Esophagus squamous epithelium (tissue), 5 donors: ENCODE measurements at places on chromosomes 6 and 20.
A peak's percentile ranks its signal among the peaks of the same experiment; 100 is the strongest.

GRCh38 chr6:109383438-109383940 lies 1.2 kb upstream of the CD164 start:
- no peak for DNase-seq

- DNase-seq = no peak
Observed at GRCh38 chr20:16493486-16493885, 79.8 kb downstream of the KIF16B start.

GRCh38 chr20:33561692-33562601 lies 72.1 kb downstream of the CBFA2T2 start:
- DNase-seq = no peak

- no peak for DNase-seq
Observed at GRCh38 chr20:63746751-63747315, 7.3 kb downstream of the SLC2A4RG start.

DNA sequence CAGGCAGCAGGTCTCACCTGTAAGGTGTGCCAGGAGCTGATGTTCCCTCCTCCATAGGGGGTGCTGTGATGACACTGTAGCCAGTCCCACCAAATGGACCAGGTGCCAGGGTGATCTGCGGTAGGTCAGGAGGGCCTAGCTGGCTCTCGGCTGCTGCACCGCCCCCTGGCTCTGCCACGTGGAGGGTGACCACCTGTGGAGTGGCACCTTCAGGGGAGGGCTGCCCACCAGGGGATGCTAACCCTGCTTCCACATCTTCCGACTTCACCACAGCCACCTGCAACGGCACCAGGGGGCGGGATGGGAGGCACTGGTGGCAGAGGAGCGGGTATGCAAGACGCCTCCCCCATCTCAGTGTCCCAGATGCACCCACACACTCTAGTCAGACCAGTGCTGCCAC lies 18.3 kb downstream of the ZNF335 start:
- DNase-seq = no peak

GRCh38 chr20:25221592-25222460 lies 26.1 kb upstream of the PYGB start:
- no peak for DNase-seq

DNA sequence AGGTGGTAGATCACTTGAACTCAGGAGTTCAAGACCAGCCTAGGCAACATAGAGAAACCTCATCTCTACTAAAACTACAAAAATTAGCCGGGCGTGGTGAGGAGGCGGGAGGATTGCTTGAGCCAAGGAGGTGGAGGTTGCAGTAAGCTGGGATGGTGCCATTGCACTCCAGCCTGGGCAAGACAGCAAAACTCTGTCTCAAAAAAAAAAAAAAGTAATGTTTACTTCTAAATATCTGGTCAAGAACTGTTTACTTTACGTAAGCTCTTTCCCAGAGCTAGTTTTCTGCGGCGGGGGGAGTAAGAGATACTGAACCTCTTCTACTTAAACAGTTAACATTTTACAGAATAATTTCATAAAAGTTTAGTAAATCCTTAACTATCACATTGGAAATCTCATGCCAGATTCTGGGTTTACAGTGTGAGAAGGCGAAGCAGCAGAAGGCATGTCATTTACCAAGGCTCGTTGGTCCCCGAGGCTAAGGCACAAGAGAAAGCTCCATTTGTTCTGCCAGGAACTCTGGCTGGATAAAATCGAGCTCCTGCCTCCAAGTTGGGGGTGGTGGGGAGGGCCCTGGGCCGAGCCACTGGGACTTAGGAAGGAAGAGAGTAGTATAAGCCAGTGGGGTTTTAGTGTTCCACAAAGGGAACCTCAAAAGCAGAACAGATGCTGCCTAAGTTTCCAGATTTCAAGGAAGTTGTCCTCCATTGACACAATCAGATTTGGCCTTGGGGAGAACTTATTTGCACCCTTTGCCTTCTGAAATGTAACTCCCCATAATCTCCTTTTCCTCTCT lies 41.7 kb downstream of the ARFGEF2 start:
- DNase-seq = no peak

GRCh38 chr20:18650224-18650623 lies 62.4 kb downstream of the DTD1 start:
- no peak for DNase-seq

DNA sequence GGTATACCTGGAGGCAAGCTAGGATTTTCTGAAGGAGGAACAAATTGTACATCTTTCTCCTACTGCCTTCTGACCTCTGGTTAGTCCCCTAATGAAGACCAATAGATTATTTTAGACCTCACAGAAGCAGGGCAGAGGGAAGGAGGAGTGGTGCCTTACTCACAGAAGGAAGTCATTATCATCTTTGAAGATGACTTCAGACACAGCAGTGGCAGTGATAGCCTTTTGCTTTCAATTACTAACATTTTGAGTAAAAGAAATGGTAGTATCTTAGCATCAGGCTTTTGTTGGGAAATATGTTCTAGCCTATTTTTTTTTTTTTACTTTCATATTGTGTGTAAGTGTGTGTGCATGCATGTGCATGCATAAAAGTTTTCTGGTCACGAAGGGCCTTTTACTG lies 164.2 kb upstream of the PLN start:
- no peak for DNase-seq

- no peak for DNase-seq
Observed at GRCh38 chr20:2745936-2746635, 53.5 kb downstream of the EBF4 start.

DNA sequence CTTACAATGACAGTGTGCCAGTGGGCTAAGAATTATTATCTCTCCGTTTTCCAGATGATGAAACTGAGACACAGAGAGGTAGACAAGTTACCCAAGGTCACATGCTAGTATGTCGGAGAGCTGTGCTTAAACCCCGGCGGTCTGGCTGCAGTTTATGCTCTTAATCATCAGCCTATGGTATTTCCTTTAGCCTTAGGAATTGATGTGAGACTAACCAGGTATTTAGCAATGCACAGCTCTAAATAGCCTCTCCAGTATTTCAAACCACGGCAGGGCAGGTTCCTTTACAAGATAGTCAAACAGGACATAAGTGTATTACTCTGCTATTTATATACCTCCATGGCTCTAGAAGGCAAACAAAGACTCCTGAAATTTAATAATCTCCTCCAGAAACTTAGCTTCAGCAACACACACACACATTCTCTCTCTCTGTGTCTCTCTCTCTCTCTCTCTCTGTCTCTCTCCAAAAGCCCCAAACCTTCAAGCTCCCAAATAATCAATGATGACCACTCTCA lies 142.0 kb upstream of the ZNF217 start:
- DNase-seq = no peak

DNA sequence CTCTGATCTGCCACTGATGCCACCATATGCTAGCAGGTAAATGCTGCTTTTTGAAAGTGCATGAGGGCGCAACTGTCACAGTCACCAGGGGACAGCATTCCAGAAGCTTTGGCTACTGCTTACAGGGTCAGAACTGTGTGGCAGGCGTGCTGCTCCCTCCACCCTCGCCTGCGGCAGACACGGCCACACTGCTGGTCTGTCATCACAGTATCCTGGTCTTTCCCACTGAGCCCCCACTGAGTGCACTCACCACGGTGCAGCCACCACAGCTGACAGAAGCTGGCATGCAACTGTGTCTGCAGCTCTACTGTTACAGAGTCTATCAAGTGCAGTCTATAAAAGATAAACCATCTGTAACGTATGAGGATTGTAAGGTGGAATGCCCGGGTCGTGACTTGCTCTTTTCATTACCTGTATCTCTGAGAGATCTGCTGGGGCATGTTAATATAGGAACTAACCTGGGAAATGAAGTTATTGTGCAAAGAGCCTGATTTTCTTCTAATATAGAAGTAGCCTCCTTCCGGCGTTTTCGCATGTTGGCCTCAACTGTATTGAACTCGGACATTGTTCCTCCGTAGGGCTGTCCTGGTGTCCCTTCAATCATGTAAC lies 24.5 kb downstream of the GCLC start:
- DNase-seq = no peak

DNA sequence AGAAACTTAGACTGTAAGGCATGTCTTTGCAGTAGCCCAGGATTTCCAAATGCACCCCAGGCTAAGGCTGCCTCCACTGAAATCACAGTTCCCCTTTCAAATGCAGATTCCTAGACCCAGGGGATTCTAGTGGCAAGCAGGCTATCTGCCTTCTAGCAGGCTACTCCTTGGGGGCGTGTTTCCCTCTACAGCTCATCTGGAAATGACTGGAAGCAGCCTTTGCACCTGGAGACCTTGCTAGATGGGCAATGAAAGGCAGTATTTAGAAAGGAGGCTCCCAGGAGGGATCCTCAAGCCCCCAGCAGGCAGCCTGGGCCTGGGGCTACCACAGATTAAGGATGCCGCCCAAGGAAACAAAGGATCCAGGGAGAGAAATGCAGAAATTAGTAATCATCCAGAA lies 26.0 kb upstream of the SYNDIG1 start:
- no peak for DNase-seq

- DNase-seq = peak; percentile 9
Observed at GRCh38 chr6:45445749-45446549, 68.2 kb upstream of the SUPT3H start.

DNA sequence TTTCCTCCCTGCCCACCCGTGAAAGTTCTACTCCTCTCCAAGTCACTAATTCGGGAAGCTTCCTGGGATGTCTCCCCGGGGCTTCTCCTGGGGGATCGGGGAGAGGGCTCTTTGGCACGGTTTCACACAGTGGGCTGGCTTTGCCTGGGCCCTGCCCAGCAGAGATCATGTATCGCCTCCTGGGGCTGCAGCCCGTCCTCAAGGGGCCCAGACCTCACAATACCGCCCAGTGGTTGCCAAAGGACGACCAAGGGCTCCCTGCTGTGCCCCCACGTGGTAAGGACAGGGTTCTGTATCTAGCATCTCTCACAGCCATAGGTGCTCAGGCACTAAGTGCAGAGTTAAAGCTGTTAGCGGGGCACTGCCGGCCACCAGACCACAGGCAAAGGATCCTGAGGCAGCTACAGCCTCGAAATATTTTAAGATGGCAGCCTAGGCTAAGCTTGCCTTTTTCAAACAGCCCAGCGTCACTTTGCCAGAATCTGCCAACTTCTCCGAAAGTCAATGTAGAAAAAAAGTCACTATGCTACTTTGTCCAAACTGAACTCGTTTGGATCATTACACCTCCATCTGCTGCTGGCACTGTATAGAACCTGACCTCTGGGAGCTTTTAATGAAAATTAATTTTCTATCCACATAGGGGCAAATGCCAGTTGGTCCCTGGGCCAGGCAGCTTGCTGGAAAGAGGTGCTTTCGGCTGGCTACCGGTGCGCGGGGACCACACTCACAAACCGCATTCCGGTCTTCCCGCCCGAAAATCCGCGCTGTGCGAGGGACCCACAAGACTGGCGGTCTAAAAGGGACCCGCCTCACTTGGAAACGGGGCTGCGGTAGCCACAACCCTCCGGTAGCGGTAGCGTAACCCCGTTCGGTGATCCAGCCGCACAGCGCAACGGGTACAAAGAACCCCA lies 1.3 kb upstream of the NNAT start:
- no peak for DNase-seq

GRCh38 chr6:35025232-35026188 lies 115.6 kb downstream of the TCP11 start:
- no peak for DNase-seq

DNA sequence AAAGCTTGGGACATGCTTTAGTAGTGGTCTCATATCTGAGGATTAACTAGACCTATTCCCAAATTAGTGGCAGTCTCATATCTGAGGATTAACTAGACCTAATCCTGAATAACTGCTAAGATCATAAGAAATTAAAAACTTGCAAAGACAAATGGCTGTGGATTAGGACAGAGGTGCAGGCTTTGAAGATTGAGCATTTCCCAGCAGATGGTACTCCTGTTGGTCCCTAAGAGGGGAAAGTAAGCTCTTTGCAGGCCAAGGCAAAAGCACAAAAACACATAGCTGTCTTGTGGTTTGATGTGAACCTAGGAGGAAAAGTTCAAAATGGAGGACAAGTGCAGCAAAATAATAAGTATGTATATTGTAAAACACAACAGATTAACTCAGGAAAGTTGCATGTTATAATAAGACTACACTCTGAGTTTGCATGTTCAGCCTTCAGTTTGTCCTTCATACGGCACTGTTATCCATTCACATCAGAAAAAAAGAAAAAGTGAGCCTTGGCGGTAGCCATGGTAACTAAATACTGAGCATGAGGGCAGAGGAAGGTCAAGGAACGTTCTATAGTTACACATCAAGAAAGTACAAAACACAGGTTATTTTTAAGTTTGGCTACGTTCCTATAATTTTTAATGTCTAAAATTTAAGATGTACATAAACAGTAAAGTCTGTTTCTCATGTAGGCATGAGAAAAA lies 62.8 kb downstream of the FILIP1 start:
- DNase-seq = no peak

- no peak for DNase-seq
Observed at GRCh38 chr6:107833136-107833535, 9.0 kb upstream of the SCML4 start.

DNA sequence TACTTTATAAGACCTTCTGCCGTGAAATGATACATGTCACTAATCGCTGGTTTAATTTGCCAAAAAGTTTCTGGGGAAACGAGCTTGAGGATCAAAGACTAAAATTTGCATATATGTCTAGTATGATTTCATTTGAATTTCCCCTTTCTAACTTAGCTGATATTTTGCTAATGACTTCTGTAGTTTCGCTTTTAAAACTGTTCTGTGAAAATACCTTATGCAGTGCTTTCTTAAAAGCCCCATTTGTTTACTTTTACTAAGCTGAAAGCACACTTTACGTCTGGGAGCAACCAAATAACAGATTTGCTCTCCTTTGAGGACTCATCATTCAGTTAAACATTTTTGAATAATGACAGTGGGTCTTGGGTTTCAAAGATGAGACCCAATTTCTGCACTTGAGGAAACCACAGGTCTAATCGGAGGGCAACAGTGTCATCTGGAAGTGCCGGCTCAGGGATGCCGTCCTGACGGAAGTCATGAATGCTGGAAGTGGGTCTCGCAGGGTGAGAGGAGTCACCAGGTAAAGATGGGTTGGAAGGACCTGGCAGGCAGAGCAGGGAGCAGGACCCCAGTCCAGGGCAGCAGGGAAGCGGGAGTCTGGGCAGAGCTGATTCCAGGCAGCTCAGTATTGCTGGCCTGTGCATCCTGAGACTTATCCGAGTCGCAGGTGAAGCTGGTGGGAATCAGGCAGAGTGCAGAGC lies 33.2 kb downstream of the PLEKHG1 start:
- no peak for DNase-seq

DNA sequence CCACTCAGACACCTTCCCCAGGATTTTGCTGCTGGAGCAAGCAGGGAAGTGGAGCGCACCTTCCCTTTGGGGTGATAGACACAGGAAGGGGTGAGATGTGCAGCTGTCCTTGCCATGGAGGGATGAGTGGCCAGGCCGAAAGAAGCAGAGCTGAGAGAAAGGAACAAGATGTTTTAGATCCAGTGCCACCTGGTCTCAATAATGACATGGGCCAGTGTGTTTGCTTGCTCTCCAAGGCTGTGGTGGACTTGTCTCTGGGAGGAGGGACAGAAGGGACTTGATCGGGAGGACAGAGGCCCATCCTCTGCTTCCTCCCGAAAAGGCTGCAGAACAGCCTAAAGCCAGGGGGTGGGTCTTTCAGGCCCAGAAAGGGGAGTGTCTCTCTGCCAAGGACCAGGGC lies 61.7 kb upstream of the CCDC167 start:
- DNase-seq = no peak

- DNase-seq = no peak
Observed at GRCh38 chr6:25899123-25899522, 25.1 kb upstream of the SLC17A3 start.
